ENCODE measurements at places on chromosomes 6 and 20.
A peak's percentile ranks its signal among the peaks of the same experiment; 100 is the strongest.

DNA sequence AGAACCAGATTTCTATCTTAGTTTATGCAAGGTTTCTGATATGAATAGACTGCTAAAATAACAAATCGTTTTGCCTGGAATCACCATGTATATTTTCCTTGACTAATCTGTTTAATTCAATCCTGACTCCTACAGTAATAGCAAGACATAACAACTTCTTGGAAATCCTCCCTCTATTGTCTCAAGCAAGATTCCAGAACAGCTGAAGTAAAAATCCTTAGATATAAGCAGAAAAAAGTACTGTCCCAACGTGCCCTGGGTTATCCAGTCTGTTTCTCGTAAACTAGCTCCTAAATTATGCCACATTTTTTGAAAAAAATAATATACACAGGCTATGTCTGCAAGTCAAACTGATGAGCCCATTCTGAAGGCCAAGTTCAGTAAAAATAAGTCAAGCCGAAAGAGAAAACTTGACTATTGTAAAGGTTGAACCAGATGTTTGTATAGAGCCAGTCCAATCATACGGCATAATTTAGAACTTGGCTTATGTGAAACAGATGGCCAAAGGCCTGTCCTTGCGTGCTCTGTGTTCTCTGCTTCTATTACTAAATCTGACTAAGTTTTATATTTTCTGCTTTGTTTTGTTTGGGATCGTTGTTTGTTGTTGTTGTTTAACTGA is 341.6 kb upstream of the NRSN1 start:
- no peak for DNase-seq

DNA sequence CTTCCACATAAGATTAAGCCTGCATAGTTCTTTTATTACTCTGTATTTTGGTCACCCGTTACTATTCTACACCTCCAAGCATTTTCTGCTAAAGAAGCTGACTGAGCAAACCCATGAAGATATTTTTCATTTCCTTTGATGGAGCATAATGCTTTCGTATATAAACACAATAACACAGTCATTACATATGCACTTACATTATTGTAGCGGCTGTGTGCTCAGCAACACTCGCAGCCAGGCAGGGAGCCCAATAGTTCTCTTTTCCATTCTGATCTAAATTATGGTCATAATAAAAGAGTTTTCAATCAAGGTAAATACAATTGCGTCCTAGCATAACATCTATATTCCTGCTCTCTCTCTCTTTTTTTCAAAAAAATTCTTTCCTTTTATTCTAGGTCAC is 69.6 kb upstream of the TFB1M start:
- no peak for DNase-seq

- DNase-seq: no peak
These were observed 212.6 kb upstream of the FOXQ1 start for GRCh38 chr6:1099264-1099663.

DNA sequence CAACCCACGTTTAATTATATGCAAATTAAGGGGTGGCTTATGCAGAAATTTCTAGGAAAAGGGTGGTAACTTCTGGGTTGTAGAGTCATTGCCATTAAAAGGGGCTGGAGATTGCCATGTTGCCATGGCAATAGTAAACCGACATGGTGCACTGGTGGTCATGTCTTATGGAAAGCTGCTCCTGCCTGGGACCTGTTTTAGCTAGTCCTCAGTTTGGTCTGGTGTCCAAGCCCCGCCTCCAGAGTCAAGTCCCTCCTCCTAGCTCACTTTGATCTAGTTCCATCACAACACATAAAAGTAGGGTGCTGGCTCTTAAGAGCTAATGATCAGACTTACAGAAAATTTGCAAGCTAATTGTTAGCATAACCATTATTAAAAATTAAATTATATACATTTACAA is 5.3 kb downstream of the SLC22A2 start:
- no peak for DNase-seq

DNA sequence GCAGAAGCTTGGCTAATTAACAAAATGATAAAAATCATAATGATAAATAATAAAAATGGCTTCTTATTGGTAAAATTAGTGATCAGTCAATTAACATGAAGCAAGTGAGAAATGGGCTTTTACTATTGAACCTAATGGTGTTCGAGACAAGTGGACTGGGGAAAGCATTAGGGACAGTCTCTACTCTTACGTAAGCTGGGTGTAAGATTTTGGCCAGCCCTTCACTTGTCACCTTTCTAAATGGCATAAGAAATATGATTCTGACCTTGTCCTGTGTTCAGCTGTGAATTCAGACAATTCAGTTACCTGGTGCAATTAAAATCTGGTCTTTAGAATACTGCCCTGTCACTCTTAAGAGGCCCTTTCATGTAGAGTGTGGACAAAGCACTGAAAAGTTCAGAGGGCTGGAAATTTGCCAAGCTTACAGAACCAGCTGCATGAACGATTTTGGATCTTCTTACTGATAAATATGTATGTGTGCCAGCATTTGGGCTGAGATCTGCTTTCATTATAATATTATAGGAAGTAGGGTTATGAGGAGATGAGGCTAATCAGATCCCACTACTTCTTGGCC is 115.9 kb downstream of the QRSL1 start:
- peak; percentile 59 for DNase-seq
